ENCODE measurements at places on chromosomes 11 and 22. TPM values are rescaled to one million over a fixed set of nuclear protein-coding genes. Genes with fewer than 3 reads are reported as not detected.
A peak's percentile ranks its signal among the peaks of the same experiment; 100 is the strongest.

The TUB gene
- total RNA-seq: 7.5 TPM

The RFPL1 gene
- total RNA-seq: not detected

The LIF gene
- total RNA-seq: 0.33 TPM

The OR9G1 gene
- not detected for total RNA-seq

The CAPN5 gene
- total RNA-seq: 4.1 TPM

- H3K27me3 ChIP-seq: no peaks in the 10 kb centered on the region
- no peak overlapping the region for H3K27ac ChIP-seq
- no peak for DNase-seq
- no peaks in the 10 kb centered on the region for H3K36me3 ChIP-seq
Measured at GRCh38 chr11:30317030-30317429, 5.9 kb upstream of the ARL14EP start.

- no peaks in the 10 kb centered on the region for H3K4me1 ChIP-seq
- H3K36me3 ChIP-seq: no peaks in the 10 kb centered on the region
- H3K4me3 ChIP-seq: no peak overlapping the region
- DNase-seq: peak; percentile 72
Measured at GRCh38 chr22:47203554-47203991, 441.1 kb downstream of the TBC1D22A start.

DNA sequence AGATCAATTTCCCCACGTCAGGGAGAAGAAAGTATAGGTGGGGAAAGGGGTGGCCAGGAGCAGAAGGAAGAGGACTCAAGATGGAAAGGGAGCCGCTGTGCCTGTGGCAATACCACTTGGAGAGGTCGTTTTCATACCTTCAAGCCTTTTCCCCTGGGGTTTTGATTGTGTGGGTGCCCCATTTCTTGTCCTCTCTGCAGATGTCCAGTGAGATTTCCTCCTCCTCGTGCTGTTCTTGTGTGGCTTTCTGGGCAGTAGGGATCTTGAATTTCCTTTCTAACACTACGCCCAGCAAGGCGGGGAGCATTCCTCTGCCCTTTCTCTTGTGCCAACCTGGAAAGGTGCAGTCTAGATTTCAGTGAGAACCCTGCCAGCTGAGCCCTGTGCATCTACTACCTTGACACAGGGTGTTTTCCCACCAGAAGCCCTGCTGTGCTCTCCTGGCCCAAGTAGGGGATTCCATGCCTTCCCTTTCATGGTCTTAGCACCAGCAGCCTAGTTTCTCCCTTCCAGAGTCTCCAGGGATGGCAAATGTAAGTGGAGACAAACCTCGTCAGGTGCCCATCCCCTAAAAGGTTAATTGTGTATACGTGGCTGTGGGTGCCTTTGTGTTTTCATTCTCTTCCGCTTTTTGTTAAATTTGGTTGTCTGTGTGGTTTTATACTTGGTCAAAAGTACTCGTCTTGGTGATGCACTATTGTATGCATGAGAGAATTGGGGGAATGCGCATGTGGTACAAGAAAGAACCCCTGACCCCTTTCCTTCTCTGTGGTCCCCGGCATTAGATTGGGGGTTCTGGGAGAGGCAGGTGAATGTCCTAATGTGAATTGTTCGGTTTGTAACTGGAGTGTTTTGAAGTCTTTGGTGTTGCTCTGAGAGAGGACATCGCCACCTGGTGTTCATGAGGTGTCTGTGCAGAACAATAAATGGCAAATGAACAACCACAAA is 71.4 kb upstream of the MPEG1 start:
- no peak overlapping the region for H3K4me3 ChIP-seq
- no peak for DNase-seq
- no peaks in the 10 kb centered on the region for H3K36me3 ChIP-seq

GRCh38 chr11:78207532-78208256 is 19.0 kb downstream of the USP35 start:
- H3K27me3 ChIP-seq: no peaks in the 10 kb centered on the region
- peaks cover 27% of the 10 kb centered on the region for H3K36me3 ChIP-seq
- no peak overlapping the region for H3K4me3 ChIP-seq
- no peaks in the 10 kb centered on the region for H3K4me1 ChIP-seq
- no peak overlapping the region for H3K27ac ChIP-seq

GRCh38 chr11:119194811-119195440 is 9.7 kb downstream of the NHERF4 start:
- no peaks in the 10 kb centered on the region for H3K27me3 ChIP-seq
- H3K36me3 ChIP-seq: no peaks in the 10 kb centered on the region
- H3K4me3 ChIP-seq: no peak overlapping the region

GRCh38 chr22:32661296-32661695 is 140.2 kb upstream of the TIMP3 start:
- H3K27me3 ChIP-seq: no peaks in the 10 kb centered on the region
- no peaks in the 10 kb centered on the region for H3K4me1 ChIP-seq
- peak overlapping the region; percentile 45 for H3K27ac ChIP-seq
- no peak overlapping the region for H3K4me3 ChIP-seq
- DNase-seq: peak; percentile 87
